ENCODE measurements at places on chromosomes 11 and 22.

DNA sequence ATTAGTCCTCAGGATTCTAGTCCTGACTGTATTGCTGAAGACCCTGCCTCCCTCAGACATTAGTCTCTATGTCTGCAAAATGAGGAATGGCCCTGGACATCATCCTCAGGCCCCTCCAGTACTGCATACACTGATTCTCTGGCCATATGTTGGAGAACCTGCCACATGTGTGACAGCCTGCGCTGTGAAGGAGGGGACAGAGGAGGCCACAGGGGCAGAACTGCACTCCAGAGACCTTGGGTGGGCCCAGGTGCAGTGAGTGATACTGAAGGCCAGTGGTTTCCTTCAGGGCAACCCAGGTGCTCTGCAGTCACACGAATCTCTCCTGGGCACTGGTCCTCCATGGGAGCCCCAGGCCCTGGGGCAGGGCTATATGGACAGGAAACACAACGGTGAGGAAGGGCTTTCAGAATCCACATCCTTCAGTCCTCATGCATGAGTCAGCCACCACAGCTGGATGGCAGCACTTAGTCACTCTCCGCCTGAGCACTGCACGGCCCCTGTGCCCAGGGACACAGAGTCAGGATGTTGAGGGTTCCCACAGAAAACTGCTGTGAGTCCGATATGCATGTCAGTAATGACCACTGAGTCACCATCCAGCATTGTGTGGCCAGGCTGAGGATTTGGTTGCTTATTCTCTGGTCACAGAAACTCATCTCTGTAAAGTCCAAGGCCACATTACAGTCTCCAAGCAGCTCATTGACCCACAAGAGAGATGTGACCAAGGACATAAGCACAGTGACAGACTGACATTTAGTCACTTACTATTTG is 39.7 kb downstream of the ME3 start:
- DNase-seq: no peak

DNA sequence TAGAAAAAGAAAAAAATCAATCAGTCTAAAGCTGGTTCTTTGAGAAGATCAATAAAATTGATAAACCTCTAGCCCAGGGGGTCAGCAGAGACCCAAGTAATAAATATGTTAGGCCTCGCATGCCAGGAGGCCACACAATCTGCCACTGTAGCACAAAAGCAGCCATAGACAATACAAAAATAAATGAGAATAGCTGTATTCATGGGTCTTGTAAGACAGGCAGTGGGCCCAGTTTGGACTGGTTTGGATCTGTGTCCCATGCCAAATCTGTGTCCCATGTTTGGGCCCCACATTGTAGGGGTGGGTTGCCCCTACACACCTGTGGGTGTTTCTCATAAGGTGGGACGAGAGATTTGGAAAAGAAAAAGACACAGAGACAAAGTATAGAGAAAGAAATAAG is 6.6 kb upstream of the PLAAT4 start:
- no peak for DNase-seq

- no peak for DNase-seq
These were observed 76.5 kb upstream of the ARFGAP3 start for GRCh38 chr22:42933485-42934091.

- DNase-seq: no peak
These were observed 7.2 kb downstream of the FLI1 start for GRCh38 chr11:128701086-128701485.

DNA sequence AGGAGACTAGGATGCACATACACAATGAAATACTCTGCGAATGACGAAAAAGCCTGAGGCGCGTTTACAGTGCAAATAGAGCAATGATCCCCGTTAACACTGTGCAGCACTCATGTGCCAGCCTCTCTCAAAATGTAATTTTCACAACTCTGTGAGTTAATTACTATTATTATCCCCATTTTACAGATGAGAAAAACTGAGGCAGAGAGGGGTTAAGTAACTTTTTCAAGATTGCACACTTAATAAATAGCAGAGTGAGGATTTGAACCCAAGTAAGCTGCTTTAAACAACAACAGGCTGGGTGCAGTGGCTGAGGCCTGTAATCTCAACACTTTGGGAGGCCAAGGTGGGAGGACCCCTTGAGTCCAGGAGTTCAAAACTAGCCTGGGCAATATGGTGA is 21.6 kb upstream of the SYT12 start:
- DNase-seq: no peak

Data from activated T-helper 1 cell treated with anti-CD3 and anti-CD28 coated beads, Interleukin-2, amount 50 U/mL, for 16 hours (primary cell).